Mesothelial cell of epicardium (in vitro differentiated cells): ENCODE measurements at places on chromosomes 7 and 10.
A peak's percentile ranks its signal among the peaks of the same experiment; 100 is the strongest.

- no peak for DNase-seq
- H3K4me1 ChIP-seq = peaks cover 14% of the 10 kb centered on the region
- H3K27me3 ChIP-seq = no peaks in the 10 kb centered on the region
- H3K36me3 ChIP-seq = no peaks in the 10 kb centered on the region
- H3K27ac ChIP-seq = no peak overlapping the region
- H3K4me3 ChIP-seq = no peak overlapping the region
Measured at GRCh38 chr7:69896121-69896520, 297.8 kb downstream of the AUTS2 start.

DNA sequence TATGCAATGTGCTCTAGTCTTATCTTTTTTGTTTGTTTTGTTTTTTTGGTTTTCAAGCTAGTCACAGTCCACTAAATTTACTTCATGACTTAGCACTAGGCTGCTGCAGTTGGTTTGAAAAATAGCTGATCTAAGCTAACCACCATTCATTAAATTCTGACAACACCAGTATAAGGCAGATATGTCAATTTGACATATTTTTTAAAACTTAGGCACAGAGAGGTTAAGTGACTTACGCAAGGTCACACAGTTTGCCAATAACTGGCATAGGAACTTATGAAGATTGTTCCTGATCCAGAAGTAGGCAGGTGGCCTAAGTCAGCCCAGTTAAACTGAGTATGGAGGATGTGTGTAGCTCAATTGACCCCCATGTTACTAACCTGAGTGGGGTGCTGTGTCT lies 377.3 kb upstream of the NFE2L3 start:
- H3K27me3 ChIP-seq = peaks cover under 1% of the 10 kb centered on the region
- no peaks in the 10 kb centered on the region for H3K36me3 ChIP-seq
- H3K27ac ChIP-seq = no peak overlapping the region
- DNase-seq = no peak
- H3K4me3 ChIP-seq = no peak overlapping the region

GRCh38 chr7:729140-730000 lies 2.3 kb upstream of the PRKAR1B start:
- peaks cover 24% of the 10 kb centered on the region for H3K36me3 ChIP-seq
- no peaks in the 10 kb centered on the region for H3K27me3 ChIP-seq
- peaks cover 19% of the 10 kb centered on the region for H3K4me1 ChIP-seq
- no peak for DNase-seq
- H3K27ac ChIP-seq = no peak overlapping the region

GRCh38 chr7:105131033-105131656 lies 117.1 kb downstream of the KMT2E start:
- no peaks in the 10 kb centered on the region for H3K4me1 ChIP-seq
- no peak overlapping the region for H3K4me3 ChIP-seq
- H3K36me3 ChIP-seq = peaks cover 7% of the 10 kb centered on the region
- H3K27me3 ChIP-seq = no peaks in the 10 kb centered on the region
- no peak overlapping the region for H3K27ac ChIP-seq
- DNase-seq = no peak

- H3K4me1 ChIP-seq = peaks cover 14% of the 10 kb centered on the region
- H3K27me3 ChIP-seq = no peaks in the 10 kb centered on the region
- H3K27ac ChIP-seq = peak overlapping the region; percentile 15
- no peak overlapping the region for H3K4me3 ChIP-seq
- no peak for DNase-seq
Measured at GRCh38 chr7:87032604-87033339, 26.7 kb downstream of the ELAPOR2 start.

- DNase-seq = no peak
- H3K27ac ChIP-seq = no peak overlapping the region
- peaks cover 11% of the 10 kb centered on the region for H3K4me1 ChIP-seq
- H3K4me3 ChIP-seq = no peak overlapping the region
- H3K27me3 ChIP-seq = no peaks in the 10 kb centered on the region
Measured at GRCh38 chr7:3481435-3481834, 180.4 kb downstream of the SDK1 start.

GRCh38 chr7:135801045-135801693 lies 52.6 kb upstream of the FAM180A start:
- no peak for DNase-seq
- no peak overlapping the region for H3K27ac ChIP-seq
- no peaks in the 10 kb centered on the region for H3K27me3 ChIP-seq
- peaks cover 29% of the 10 kb centered on the region for H3K4me1 ChIP-seq
- no peaks in the 10 kb centered on the region for H3K36me3 ChIP-seq

GRCh38 chr7:91182819-91183764 lies 81.1 kb upstream of the FZD1 start:
- peak overlapping the region; percentile 35 for H3K27ac ChIP-seq
- H3K27me3 ChIP-seq = no peaks in the 10 kb centered on the region
- H3K36me3 ChIP-seq = peaks cover 12% of the 10 kb centered on the region

GRCh38 chr7:47578579-47579270 lies 3.2 kb downstream of the TNS3 start:
- no peak for DNase-seq
- H3K36me3 ChIP-seq = peaks cover 4% of the 10 kb centered on the region
- H3K27ac ChIP-seq = peak overlapping the region; percentile 98
- H3K4me3 ChIP-seq = peak overlapping the region; percentile 97

DNA sequence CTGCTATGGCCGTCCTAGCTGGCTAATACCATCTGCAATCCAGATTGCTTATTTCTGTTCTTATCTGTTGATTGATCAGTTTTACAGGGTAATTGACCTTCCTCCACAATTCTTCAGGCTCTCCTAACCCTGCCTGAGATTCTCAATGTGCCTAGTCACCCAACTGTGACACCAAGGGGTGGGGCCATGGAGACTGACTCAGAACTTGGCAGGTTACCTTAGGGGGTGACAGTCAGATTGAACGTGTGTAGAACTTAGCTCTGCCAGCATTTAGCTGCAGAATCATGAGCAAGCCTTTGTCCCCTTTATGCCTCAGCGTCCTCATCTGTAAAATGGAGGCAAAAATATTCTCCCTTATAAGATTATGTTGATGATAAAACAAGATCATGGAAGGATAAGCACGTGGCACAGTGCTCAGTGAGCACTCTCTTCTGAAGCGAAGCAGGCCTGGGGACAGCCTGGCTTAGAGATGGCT lies 19.1 kb upstream of the LEP start:
- no peak overlapping the region for H3K27ac ChIP-seq
- no peak for DNase-seq
- no peaks in the 10 kb centered on the region for H3K4me1 ChIP-seq

DNA sequence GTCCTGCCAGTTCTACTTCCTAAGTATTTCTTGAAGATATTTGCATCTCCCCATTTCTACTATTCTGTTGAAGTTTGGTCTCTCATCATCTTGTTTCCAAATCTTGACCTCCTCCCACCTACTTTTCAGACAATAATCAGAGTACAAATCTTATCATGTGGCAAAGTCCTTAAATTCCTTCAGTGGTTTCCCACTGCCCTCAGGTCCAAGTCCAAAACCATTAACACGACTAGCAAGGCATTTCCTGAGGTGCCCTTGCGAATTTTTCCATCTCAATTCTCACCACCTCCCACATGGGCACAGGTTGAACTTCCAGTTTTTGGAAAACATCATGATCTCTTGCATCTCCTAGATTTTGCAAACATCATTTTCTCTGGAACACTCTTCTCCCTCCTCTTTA lies 97.2 kb upstream of the CDK1 start:
- H3K4me1 ChIP-seq = peaks cover 24% of the 10 kb centered on the region
- H3K27me3 ChIP-seq = no peaks in the 10 kb centered on the region
- H3K27ac ChIP-seq = no peak overlapping the region
- H3K4me3 ChIP-seq = no peak overlapping the region

- no peak for DNase-seq
- no peaks in the 10 kb centered on the region for H3K4me1 ChIP-seq
- no peaks in the 10 kb centered on the region for H3K36me3 ChIP-seq
- no peak overlapping the region for H3K27ac ChIP-seq
Measured at GRCh38 chr7:22025983-22026382, 80.3 kb upstream of the CDCA7L start.

- no peaks in the 10 kb centered on the region for H3K27me3 ChIP-seq
- H3K4me3 ChIP-seq = no peak overlapping the region
- no peaks in the 10 kb centered on the region for H3K4me1 ChIP-seq
- H3K27ac ChIP-seq = no peak overlapping the region
- DNase-seq = no peak
- H3K36me3 ChIP-seq = no peaks in the 10 kb centered on the region
Measured at GRCh38 chr7:52249741-52250140, 785.7 kb upstream of the POM121L12 start.

DNA sequence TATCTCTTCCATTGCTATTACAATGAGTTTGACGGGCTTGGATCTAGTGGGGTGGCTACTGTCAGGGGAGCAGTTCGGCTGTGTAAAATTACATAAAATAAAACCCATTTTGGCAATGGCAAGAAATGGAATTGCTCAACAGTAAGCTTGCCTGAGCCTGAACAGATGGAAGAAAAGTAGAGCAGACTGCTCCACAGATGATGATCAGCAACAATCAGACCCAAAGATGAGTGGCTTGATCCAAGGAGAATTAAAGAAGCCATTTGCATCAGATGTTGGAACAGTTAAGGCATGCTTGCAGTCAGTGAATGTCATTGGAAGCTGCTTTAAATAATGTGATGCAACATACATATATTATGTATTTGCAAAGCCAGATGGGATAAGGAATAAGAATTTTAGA lies 256.6 kb upstream of the SMIM30 start:
- H3K4me1 ChIP-seq = peaks cover 11% of the 10 kb centered on the region
- DNase-seq = no peak
- H3K36me3 ChIP-seq = no peaks in the 10 kb centered on the region
- no peak overlapping the region for H3K4me3 ChIP-seq

- peaks cover 17% of the 10 kb centered on the region for H3K36me3 ChIP-seq
- peaks cover 78% of the 10 kb centered on the region for H3K4me1 ChIP-seq
- no peak overlapping the region for H3K4me3 ChIP-seq
- H3K27me3 ChIP-seq = no peaks in the 10 kb centered on the region
- peak overlapping the region; percentile 71 for H3K27ac ChIP-seq
Measured at GRCh38 chr10:61941202-61941681, 39.7 kb downstream of the ARID5B start.

DNA sequence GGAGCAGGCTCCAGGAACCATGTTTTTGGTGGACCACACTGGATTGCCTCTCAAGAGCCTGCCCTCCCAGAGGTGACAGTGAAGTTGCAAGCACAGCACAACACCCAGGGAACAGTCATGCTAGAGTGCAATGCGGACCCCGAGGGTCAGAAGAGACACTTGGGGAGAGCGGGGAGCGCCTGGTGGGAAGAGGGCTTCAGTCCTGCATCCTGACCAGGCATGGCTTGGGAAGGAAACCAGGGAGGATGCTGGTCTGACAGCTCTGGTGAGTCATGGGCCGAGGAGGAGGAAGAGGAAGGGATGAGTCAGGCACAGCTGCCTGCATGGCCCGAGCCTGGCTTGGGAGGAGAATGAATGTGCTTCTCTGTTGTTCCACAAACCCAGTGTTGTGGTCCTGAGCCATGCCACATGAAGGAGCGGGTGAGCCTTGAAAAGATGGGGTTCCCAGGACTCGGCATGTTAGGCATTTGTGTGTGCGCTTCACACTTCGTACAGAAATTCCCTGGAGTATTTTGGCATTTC lies 29.5 kb upstream of the ANKRD2 start:
- peak overlapping the region; percentile 96 for H3K27ac ChIP-seq
- H3K27me3 ChIP-seq = no peaks in the 10 kb centered on the region
- H3K4me1 ChIP-seq = peaks cover 49% of the 10 kb centered on the region
- H3K4me3 ChIP-seq = no peak overlapping the region
- DNase-seq = no peak
- H3K36me3 ChIP-seq = no peaks in the 10 kb centered on the region

DNA sequence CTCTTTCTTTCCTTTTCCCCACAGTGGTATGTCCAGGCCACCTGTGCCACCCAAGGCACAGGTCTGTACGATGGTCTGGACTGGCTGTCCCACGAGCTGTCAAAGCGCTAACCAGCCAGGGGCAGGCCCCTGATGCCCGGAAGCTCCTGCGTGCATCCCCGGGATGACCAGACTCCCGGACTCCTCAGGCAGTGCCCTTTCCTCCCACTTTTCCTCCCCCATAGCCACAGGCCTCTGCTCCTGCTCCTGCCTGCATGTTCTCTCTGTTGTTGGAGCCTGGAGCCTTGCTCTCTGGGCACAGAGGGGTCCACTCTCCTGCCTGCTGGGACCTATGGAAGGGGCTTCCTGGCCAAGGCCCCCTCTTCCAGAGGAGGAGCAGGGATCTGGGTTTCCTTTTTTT lies 2.3 kb upstream of the FSCN3 start:
- peaks cover 6% of the 10 kb centered on the region for H3K27me3 ChIP-seq
- DNase-seq = no peak
- H3K27ac ChIP-seq = no peak overlapping the region
- no peak overlapping the region for H3K4me3 ChIP-seq
- H3K4me1 ChIP-seq = peaks cover 16% of the 10 kb centered on the region
- H3K36me3 ChIP-seq = peaks cover 19% of the 10 kb centered on the region

GRCh38 chr7:12889391-12889790 lies 202.0 kb downstream of the ARL4A start:
- H3K27me3 ChIP-seq = no peaks in the 10 kb centered on the region
- H3K4me3 ChIP-seq = no peak overlapping the region
- peaks cover 4% of the 10 kb centered on the region for H3K4me1 ChIP-seq
- H3K27ac ChIP-seq = no peak overlapping the region
- no peaks in the 10 kb centered on the region for H3K36me3 ChIP-seq

GRCh38 chr10:1977461-1977860 lies 240.1 kb upstream of the ADARB2 start:
- H3K36me3 ChIP-seq = no peaks in the 10 kb centered on the region
- H3K4me1 ChIP-seq = no peaks in the 10 kb centered on the region
- H3K27me3 ChIP-seq = peaks cover 19% of the 10 kb centered on the region
- H3K4me3 ChIP-seq = no peak overlapping the region
- DNase-seq = no peak

DNA sequence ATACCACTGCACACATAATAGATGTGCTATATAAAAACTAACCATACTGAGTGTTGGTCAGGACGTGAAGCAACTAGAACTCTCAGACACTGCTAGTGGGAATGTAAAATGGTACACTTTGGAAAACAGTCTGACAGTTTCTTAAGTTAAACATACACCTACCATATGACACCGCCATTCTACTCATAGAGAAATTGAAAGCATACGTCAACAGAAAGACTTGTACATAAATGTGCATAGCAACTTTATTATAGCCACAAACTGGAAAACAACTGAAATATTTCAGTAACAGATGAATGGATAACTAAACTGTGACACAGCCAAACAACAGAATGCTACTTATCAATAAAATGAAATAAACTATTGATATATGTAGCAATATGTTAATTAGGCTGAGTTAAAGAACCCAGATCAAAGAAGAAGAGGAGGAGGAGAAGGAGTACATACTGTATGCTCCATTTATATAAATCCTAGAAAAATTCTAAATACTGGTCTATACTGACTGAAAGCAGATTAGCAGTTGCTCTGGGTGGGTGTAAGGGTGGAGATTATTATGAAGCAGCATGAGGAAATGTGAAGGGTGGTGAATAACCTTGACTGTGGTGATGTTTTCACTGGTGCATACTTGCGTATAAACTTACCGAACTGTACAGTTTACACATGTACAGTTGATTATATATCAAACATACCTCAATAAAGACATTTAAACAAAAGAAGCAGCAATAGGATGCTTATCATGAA lies 48.6 kb downstream of the ARHGAP21 start:
- H3K27ac ChIP-seq = no peak overlapping the region
- H3K4me1 ChIP-seq = peaks cover 3% of the 10 kb centered on the region
- peaks cover 23% of the 10 kb centered on the region for H3K36me3 ChIP-seq
- no peak overlapping the region for H3K4me3 ChIP-seq
- DNase-seq = no peak
- no peaks in the 10 kb centered on the region for H3K27me3 ChIP-seq
